Cortex of kidney (tissue), 1 donor: ENCODE measurements at places on chromosomes 16 and 17.

DNA sequence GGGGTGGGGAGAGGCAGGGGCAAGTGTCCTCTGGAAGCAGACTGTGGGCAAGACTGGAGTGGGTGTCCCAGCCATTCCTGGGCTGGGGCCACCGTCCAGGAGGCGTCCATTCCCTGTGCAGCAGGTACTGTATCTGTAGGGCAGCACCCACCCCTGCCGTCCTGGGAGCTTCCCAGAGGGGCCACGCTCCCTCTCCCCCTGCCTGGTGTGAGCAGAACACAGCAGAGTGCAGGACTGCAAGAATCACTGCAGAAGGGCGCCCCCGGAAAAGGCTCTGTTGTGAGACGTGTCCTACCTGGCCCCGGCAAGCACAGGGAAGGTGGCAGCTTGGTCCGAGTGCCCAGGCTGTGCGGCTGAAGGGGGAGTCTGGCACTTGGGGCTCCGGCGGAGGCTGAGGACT is 70.3 kb downstream of the KLHDC4 start:
- no peak for DNase-seq

GRCh38 chr16:22181843-22182242 is 19.5 kb downstream of the SDR42E2 start:
- no peak for DNase-seq

- no peak for DNase-seq
Observed at GRCh38 chr16:15055141-15056053, 477 bp downstream of the NTAN1 start.

GRCh38 chr17:29049541-29050145 is 6.7 kb downstream of the PIPOX start:
- no peak for DNase-seq

DNA sequence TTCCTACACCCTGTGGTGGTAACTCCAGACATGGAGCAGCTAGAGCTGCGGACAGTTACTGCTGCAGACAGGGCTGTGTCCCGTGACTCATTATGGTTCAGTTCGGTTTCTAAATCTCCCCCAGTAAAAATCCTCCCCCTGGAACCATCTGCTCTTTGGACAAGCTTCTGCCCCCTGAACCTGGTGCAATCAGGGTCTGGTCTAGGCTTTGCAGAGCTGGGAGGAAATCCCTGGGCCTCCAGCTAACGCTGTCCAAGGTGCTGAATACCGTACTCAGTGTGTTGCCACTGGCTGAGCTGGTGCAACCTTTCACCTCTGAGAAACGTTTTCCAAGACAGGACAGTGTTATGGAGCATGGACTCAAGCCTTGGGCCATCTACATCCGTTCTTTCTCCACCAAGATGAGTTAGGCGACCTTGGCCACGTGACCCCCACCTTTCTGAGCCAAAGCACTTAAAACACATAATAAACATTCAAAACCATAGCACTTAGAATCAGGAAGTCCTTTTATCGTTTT is 142.0 kb downstream of the CPPED1 start:
- no peak for DNase-seq

DNA sequence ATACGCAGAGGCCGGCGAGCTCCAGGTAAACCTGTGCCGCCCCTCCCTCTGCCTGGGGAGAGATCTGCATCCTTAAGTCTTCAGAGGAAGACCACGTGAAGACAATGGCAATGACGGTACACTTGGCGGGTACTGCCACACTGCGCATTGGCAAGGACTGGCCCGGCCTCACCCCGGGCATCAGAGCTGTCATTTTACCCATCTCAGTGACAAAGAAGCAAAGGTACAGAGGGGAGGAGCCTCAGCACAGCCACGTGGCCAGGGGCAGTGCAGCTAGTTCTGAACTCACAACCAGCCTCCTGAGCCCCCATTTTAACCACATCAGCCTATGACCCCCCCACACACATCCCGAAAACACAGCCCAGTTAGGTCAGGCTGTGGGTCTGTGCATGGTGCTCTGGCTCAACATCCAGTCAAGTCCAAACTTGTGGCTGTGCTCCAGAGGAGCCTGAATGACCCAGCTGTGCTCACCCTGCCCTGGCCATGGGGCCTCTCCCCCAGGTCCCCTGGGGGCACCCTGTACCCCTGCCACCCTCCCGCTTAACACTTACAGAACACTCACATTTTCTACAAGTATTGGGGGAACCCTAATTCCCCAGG is 80.6 kb downstream of the C16orf95 start:
- no peak for DNase-seq

- no peak for DNase-seq
Observed at GRCh38 chr17:67488161-67488560, 111.1 kb downstream of the PITPNC1 start.

DNA sequence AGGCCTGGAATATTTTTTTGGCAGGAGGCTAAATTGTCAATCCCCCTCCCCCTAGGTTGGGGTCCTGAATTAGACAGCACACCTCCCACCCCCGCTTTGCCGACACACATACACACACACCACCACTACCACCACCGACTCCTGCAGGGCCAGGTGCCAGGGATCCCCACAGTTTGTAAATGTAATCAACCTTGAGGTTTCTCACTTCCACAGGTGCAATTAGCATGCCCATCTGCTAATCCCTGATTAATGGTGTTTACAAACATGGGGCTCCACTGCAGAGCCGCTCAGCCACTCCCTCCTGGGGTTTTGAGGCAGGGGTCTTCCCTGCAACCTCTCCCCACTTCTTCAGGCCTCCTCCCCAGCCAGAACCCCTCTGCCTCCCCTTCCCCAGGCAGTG is 11.8 kb downstream of the MRM1 start:
- no peak for DNase-seq

DNA sequence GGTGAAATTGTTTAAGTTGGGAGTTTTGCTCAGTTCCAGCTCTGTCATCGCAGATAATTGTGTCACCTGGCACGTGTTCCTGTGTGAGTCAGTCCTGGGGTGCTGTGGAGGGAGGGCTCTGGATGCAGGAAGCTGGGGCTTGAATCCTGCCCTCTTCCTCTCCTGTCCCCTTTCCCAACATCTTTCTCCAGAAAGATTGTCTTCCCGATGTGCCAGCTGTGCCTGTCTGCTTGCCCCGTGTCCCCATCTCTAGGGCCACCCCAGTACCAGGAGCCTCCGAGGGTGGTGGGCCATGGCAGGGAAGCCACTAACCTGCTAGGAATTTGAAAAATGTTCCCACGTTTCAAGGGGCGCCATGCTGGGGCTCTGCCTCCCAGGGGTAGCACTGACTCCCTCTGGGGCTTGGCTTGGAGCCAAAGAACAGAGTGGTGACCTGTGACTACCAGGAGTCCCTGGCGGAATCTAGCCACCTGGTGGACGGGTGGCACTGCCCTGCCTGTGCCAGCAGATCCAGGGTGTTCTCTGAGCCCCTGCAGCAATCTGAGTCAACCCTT is 198.1 kb downstream of the ENGASE start:
- DNase-seq = no peak

DNA sequence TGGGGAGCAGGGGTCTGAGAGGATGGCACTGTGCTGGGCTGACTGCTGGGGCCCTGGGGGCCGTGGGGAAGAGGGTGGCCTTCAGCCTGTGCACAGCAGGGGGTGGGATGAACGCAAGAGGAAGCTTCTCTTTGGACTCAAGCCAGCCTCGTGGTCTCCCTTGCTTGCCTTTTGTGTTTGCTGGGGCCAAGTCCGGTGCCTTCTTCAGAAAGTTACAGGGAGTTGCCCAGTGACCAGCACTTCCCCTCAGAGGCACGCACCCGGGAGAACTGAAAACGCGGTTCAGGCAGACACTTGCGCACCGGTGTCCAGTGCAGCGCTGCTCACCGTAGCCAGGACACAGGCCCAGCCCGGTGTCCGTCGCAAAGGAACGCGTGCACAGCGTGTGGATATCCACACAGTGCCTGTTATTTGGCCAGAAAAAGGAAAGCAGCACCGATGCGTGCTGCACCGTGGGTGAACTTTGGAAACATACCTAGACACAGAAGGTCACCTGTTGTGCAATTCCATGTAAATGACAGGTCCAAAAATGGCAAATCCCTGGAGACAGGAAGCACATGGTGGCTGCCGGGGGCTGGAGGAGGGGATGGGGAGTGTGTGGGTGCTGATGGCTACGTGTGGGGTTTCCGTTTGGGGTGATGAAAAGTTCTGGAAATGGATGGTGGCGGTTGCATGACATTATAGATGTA is 29.4 kb upstream of the NUDT16L1 start:
- DNase-seq = no peak

- no peak for DNase-seq
Observed at GRCh38 chr17:21242026-21242697, 11.0 kb downstream of the NATD1 start.

GRCh38 chr16:48609652-48610029 is 339 bp downstream of the N4BP1 start:
- no peak for DNase-seq

- DNase-seq = no peak
Observed at GRCh38 chr17:8674344-8675305, 44.1 kb upstream of the MYH10 start.

- no peak for DNase-seq
Observed at GRCh38 chr17:74961657-74962350, 10.8 kb downstream of the HID1 start.

- no peak for DNase-seq
Observed at GRCh38 chr17:79088247-79088996, 13.8 kb downstream of the ENGASE start.

DNA sequence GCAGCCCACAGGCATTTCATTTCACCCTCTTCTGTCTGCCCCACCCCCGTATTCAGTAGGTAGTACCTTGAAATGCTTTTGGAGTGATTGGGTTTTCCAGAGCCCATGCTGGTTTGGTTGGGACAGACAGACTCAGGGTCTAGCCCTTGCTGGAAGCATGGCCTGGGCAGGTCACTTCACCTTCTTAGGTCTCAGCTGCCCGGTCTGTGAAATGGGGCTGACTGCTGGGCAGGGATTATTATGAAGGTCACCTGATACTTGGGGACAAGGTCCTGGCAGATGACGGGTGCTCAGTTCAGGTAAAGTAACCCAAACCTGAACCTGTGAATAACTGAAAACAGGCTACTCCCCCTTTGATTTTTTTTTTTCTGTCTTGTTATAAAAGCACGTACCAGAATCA is 116.0 kb downstream of the CLEC16A start:
- DNase-seq = no peak

DNA sequence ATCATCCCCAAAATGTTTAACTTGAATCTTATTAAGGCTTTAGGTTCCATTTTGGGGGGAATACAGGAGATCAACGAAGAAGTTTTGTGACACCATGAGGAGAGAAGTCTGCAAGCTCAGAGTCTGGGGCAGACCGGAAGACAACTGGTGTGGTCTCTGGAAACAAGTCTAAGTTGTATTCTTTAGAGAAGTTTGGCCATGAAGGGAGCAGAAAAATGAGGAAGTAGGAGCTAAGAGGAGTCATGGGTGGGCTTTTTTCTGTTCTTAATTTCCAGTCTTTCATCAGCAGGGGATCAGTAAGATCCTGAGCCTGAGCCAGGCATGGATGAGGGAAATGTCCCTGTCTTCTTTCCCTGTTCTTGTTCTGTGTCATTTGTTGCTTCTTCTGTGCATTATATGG is 35.8 kb upstream of the NF1 start:
- DNase-seq = no peak

DNA sequence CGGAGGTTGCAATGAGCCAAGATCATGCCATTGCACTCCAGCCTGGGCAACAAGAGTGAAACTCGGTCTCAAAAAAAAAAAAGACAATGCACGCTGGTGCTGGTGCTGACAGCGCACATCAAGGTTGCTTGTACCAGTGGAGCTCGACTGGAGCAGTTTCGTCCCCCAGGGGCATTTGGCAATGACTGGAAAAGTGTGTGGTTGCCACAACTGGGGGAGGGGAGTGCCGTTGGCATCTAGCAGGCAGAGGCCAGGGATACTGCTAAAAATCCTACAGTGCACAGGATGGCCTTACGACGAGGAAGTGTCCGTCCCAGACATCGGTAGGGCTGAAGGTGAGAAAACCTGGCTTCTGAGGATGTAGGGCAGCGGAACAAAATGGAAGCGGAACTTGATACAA is 2.4 kb downstream of the MEAK7 start:
- no peak for DNase-seq

GRCh38 chr17:57983446-57983845 is 4.6 kb downstream of the VEZF1 start:
- no peak for DNase-seq

GRCh38 chr17:18117982-18118975 is 9.7 kb downstream of the MYO15A start:
- DNase-seq = no peak

DNA sequence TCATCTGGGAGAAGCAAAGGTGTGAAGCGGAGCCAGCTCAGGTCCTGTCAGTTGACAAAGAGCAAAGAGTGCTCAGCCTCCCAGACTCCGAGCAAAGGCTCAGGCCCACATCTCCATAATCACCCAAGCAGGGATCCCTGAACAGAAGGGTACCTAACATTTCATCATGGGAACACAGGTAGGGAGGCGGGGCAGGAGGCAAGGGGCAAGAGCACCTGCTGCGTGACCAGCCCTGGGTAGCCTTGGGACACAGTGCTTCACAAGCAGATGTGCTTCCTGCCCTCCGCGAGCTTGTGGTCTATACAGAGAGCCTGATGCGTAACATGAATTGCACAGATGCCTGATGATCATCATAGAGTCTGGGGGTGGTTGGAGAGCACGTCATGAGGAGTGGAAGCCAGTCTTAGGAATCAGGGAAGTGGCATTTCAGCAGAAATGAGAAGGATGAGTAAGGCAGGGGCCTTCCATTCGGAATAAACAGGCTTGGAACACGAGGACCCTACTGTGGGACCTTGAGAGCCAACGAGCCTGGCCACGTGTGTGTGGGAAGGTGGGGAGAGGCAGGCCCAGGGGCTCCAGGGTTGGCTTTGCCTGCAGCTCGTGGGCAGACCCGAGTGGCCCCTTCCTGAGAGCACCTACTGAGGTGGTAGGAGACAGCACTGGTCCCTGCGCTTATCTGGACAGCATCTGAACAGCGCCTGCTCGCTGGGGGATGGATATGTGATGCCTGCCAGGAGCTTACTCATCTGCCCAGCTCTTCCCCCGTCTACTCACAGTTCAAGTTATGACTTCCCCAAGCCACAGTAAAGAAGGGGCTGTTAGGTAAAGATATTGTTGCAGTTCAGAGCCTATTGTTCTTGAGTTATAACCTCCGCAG is 125.8 kb downstream of the CCDC182 start:
- DNase-seq = no peak

DNA sequence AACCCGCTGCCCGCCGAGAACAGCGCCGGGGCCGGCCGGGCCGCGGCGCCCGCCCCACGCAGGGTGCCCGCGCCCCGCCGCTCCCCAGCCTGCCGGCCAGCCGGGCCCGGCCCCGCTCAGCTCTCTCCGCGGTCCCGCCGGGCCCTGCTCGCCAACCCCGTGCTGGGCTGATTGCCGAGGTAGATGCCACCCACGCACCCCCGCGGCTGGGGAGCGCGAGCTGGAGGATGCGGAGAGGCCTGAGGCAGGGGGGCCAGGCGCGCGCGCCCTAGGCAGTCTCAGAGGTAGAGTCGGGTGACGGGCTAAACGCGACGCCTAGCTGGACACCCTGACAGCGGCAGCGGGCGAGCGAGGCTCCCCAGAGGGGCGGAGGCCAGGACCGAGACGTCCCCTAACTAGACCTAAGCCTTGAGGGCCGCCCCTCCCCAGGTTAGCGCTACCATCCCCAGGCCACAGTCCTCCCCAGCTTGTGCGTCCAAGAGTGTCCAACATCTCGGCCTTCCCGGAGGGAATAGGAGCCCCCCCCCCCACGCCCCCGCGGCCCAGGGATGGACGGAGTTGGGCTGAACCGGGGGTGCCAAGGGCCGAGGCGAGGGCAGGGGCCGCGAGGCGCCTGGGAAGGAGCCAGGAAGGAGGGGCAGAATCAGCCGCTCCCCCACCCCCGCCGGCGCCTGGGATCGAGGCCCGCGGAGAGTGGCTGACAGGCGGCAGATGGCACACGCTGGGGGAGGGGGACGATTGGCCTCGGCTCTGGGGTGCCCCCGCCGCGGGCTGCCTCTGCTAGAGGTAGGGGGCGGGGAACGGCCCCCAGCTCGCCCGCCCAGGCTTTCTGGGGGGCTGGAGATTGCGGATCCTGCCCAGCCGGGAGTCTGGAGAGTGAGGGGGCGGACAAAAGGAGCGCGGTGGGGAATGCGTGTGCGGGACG is 2.5 kb upstream of the ZNF423 start:
- DNase-seq = no peak
